IgD-negative memory B cell (primary cell): ENCODE measurements at places on chromosomes 16 and 17. TPM values are rescaled to one million over a fixed set of nuclear protein-coding genes. Genes with fewer than 3 reads are reported as not detected.

Gene TUBD1
- polyA plus RNA-seq = 17.6 TPM

Gene SPN
- polyA plus RNA-seq = 11.0 TPM

Gene DHRS7C
- not detected for polyA plus RNA-seq

Gene EFCAB5
- polyA plus RNA-seq = not detected

Gene SLC16A13
- 3.3 TPM for polyA plus RNA-seq

Gene SRSF2
- polyA plus RNA-seq = 152 TPM

Gene SLC5A11
- polyA plus RNA-seq = 0.13 TPM

Gene CCL17
- polyA plus RNA-seq = not detected

Gene CMTM3
- 5.2 TPM for polyA plus RNA-seq

Gene KRT20
- polyA plus RNA-seq = not detected
